ENCODE measurements at places on chromosomes 16 and 17. TPM values are rescaled to one million over a fixed set of nuclear protein-coding genes. Genes with fewer than 3 reads are reported as not detected.

- DNase-seq, result no peak
Observed at GRCh38 chr16:67098599-67098998, 11.1 kb upstream of the PHAF1 start.

Gene JPH3
- not detected for total RNA-seq

Gene RAP1GAP2
- 0.33 TPM for total RNA-seq

- DNase-seq, result no peak
Observed at GRCh38 chr16:21590796-21591195, 8.6 kb upstream of the METTL9 start.

GRCh38 chr17:73348018-73348828, 36.4 kb upstream of the CDC42EP4 start:
- DNase-seq, result no peak

- DNase-seq, result peak; percentile 88
Observed at GRCh38 chr16:66408163-66409048, 18.7 kb upstream of the BEAN1 start.

Gene EVPLL
- total RNA-seq, result not detected

- DNase-seq, result no peak
Observed at GRCh38 chr17:49120166-49120565, 12.4 kb upstream of the B4GALNT2 start.

DNA sequence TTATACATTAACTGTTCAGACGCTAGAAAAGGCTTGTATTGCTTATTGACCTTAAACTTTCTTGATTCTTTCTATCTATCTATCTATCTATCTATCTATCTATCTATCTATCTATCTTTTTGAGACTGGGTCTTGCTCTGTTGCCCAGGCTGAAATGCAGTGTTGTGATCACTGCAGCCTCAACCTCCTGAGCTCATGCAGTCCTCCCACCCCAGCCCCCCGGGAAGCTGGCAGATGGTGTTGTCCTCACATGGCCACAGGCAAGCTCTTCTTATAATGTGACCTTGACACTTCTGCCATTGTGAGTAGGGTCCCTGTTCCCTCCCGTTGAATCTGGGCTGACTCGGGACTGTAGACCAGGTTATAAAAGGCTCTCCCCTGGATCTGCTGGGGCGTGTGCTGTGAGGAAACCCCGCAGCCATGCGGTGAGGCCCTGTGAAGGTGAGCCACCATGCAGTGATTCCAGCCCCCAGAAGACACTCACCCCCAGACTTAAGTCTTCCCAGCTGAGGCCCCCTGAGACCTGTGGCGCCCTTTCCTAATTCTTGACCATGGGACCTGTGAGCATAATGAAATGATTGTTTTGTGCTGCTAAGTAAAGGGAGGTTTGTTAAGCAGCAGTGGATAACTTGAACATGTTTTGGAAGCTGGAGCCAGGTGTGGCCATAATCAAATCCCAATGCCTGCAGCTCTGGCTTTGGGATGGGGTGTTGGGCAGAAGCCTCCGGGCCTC, 54.3 kb downstream of the RPTOR start:
- no peak for DNase-seq

Data from fibroblast of lung (primary cell).